ENCODE measurements at places on chromosomes 2 and 18. TPM values are rescaled to one million over a fixed set of nuclear protein-coding genes. Genes with fewer than 3 reads are reported as not detected.

Gene IL36B
- polyA plus RNA-seq, result not detected

Gene NEU2
- not detected for polyA plus RNA-seq

Gene TXNDC2
- polyA plus RNA-seq, result 0.20 TPM

Gene CNGA3
- polyA plus RNA-seq, result not detected

Gene TMEM131
- polyA plus RNA-seq, result 15.1 TPM

Gene IGFBP5
- polyA plus RNA-seq, result 1,060 TPM

Gene FEV
- polyA plus RNA-seq, result not detected

Gene DNAH6
- 0.01 TPM for polyA plus RNA-seq

Gene MYO7B
- 0.07 TPM for polyA plus RNA-seq

Gene RNF125
- 0.12 TPM for polyA plus RNA-seq

Gene DTNA
- 5.5 TPM for polyA plus RNA-seq

Gene TMEM247
- not detected for polyA plus RNA-seq

Gene ABCG8
- not detected for polyA plus RNA-seq

- DNase-seq, result no peak
Measured at GRCh38 chr2:120162716-120163115, 60.5 kb downstream of the TMEM185B start.

DNA sequence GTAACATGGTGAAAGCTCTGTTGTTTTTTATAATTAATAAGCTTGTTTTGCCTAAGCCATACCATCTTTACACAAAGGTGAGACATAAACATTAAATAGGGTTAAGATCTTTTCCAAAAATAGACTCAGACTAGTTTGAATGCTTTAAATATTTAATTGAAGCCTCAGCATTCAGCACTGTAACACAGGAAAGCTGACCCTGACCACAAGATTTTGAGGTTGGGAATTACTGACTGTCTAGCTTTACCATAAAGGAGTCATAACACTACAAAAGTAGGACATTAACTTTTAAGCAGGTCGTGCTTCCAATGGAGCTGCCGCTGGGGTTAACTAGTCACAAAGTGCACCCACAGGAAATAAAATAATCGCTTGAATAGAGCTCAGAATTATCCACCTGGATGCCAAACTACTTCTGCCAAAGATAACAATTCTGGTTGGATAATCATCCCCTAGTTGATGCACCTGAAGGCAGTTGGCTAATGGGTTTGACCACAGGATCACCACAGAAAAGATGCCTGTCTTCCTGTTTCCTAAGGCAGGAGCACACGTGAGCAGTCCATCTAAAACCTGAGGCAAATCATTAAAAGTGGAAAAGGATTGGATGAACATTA, 106.2 kb downstream of the COBLL1 start:
- DNase-seq, result no peak

- DNase-seq, result no peak
Measured at GRCh38 chr2:241902357-241902991, 32.9 kb downstream of the RTP5 start.

GRCh38 chr2:147559070-147559725, 285.6 kb upstream of the ACVR2A start:
- no peak for DNase-seq

DNA sequence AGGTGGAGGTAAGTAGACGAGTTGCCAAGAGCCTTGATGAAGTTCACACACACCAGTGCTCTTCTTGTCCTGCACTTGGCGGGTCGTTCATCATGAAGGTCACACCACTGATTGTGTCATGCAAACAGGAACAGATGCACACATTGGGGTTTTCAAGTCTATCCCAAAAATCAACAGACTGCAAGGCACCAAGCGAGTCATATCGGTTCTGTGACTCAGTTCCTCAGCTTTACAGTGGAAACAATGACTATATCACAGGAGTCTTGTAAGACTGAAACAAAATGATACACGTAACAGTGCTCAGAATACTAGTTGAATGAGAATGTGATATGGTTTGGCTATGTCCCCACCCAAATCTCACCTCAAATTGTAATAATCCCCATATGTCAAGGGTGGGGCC, 526.9 kb upstream of the ID2 start:
- DNase-seq, result peak; percentile 35

GRCh38 chr18:57447154-57447621, 12.0 kb downstream of the ONECUT2 start:
- DNase-seq, result no peak

DNA sequence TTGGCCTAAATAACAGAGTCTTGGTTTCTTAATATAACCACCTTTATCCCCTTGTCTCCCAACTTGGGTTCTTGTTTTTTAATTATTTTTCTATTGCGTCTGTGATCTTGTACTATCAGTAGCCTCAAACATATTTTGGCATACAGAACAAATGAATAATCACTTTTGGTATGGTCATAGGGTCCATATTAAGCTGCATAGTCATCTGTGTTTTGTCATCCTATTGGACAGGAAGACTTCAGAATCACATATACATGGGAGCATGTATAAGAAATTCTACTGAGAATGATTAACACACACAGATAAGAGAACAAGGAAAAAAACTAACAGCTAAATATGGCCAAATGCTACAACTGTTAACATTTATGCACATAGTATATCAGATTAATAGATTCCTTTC, 126.0 kb downstream of the MEP1B start:
- DNase-seq, result no peak

DNA sequence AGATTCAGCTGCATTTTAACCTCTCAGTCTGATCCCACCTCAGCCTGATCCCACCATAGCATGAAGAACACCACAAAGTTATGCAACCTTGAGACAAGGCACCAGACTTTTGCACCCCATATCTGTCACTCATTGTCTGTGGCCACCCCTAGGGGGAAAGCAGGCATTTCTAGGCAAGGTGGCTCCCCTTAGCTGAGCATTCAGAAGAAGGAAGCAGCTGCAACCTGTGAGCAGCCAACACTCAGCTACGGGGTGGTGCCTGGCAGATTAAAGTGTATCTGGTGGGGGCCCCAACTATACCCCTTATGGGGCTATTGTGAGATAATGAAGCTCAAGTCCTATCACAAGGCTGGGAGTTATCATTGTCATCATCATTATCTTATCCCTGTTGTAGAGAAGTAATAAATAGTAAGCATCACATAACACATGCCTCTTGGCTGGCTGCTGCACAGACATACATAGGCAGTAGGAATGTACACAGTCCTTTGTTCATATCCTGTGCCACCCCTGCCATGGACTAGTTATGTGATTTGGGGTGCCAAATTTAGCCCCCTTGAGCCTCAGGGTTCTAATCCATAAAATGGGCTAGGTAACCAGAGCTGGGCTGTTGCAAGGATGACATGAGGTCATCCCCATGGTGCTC, 20.6 kb upstream of the TMEM163 start:
- no peak for DNase-seq

GRCh38 chr2:181673173-181673572, 7.1 kb downstream of the NEUROD1 start:
- no peak for DNase-seq

DNA sequence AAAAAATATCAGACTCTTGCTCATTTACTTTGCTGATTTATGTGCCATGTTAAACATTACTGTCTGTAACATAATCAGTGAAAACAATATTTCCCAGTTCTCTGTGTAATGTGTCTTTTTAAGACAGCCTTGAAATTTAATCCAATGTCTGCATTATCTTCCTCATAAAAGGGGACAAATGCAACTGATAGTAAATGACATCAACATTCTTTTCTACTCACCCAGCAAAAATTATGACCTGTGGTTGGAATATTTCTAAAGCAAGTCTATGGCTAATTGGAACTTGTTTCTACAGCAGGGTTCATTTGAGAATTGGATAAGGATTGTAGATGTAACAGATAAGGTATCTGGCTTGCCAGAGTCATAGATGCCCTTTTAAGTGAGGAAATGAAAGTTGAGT, 34.8 kb downstream of the C1D start:
- peak; percentile 69 for DNase-seq
